Prostate gland (tissue), 2 donors: ENCODE measurements at places on chromosomes 12 and 14.

DNA sequence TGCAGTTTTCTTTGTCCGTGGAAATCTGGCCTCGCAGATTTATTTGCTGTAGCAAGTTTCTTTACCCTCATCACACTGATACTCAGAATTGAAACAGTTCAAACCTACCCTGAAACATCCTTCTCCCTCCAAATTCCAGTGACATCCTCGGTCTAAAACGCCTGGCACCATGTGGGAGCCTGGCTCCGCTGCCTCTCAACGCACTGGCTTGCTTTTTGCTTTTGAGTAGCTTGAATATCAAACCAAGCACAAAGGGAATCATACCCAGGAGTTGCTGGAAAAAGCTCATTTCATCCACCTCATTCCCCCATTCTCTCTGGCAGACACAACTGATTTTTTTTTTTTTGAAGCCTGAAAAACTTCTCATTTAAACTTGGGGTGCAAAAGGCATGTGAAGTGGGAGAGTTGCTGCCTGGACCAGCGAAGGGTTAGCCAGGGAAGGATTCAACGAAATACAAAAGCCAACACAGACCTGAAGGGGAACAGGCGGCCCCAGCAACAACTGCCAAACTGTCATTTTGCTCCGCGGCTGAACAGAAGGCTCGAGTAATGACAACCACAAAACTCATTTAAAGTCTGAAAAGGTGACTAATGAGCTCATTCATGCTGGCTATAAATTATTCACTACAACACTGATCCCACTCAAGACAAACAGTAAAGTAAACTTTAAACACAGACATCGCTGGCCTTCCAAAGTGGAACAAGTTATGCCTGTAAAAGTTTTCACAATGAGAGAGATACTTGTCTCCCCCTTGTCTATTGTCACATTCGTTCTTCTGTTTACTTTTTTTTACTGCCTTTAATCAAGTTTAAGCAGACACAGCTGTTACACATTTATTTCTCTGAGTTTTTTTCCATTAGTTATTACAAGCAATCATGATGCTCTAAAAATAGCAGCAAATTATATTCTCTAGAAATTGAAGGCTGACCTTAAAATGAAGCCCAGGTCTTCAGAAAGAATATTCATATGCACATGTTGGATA, 12.5 kb upstream of the FOXN3 start:
- peak overlapping the region; percentile 59 for H3K27ac ChIP-seq
- no peaks in the 10 kb centered on the region for H3K27me3 ChIP-seq
- no peak for DNase-seq
- H3K36me3 ChIP-seq = no peaks in the 10 kb centered on the region
- peaks cover 6% of the 10 kb centered on the region for H3K4me1 ChIP-seq

GRCh38 chr14:51295646-51296263, 55.7 kb downstream of the TMX1 start:
- no peak for DNase-seq
- no peak overlapping the region for H3K4me3 ChIP-seq
- no peaks in the 10 kb centered on the region for H3K4me1 ChIP-seq
- no peaks in the 10 kb centered on the region for H3K36me3 ChIP-seq
- H3K27me3 ChIP-seq = no peaks in the 10 kb centered on the region
- H3K27ac ChIP-seq = no peak overlapping the region

GRCh38 chr12:43957732-43958372, 122.0 kb downstream of the TMEM117 start:
- H3K4me3 ChIP-seq = no peak overlapping the region
- H3K27ac ChIP-seq = no peak overlapping the region
- no peaks in the 10 kb centered on the region for H3K36me3 ChIP-seq

DNA sequence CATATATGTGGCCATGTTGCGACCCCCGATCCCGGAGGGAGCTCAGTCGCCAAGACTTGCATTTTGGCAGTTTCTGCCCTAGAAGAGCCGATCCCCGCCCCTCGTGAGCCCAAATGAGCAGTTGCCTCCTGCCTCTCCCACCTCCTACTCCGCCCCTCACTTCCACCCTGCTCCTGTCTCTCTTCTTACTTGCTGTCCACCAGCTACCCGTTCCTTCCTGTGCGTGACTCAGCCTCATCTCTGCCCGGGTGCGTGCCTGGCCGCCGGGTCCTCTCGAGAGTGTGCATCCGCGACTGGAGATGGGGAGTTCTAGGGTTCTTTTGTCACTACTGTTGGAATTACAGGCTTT, 585 bp downstream of the GPATCH2L start:
- H3K27ac ChIP-seq = peak overlapping the region; percentile 73
- peak; percentile 29 for DNase-seq

DNA sequence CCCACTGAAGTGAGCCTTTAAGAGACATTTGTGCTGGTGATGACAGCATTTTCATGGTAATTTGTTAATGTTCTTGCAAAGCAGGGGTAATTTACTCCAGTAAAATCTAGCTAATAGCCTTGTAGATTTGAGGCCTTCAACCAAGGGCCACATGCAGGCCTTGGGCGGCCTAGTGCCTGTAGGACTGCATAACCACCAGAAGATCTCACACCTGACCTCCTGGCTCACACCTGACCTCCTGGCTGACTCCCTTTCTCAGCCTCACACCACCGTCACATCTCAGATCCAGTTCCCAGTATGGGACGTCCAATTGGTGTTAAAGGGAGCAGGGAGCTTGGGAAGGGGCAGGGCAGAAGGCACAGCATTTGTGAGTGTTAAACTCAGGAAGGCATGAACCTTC, 26.9 kb downstream of the C12orf42 start:
- DNase-seq = no peak
- no peak overlapping the region for H3K4me3 ChIP-seq
- H3K27ac ChIP-seq = no peak overlapping the region

GRCh38 chr14:38366374-38366773, 110.5 kb upstream of the CLEC14A start:
- H3K36me3 ChIP-seq = no peaks in the 10 kb centered on the region
- no peaks in the 10 kb centered on the region for H3K4me1 ChIP-seq
- no peak overlapping the region for H3K27ac ChIP-seq

- no peaks in the 10 kb centered on the region for H3K36me3 ChIP-seq
- H3K4me1 ChIP-seq = no peaks in the 10 kb centered on the region
- no peak overlapping the region for H3K27ac ChIP-seq
Observed at GRCh38 chr14:98633380-98633779, 638.6 kb downstream of the BCL11B start.

DNA sequence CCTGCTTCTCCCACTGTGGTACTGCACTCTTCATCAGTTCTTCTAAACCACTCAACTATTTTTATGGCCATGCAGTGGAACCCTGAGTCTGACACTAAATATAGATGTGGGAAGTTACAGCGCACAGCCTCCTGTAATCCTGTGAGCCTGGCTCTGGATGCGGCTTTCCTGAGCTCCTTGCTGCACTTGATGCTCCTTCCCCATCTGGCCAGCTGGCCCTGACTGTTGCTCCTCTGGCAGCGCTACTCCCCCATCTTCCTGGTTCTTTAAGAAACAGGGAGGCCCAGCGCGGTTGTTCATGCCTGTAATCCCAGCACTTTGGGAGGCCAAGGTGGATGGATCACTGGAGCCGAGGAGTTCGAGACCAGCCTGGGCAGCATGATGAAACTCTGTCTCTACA, 24.6 kb downstream of the IQSEC3 start:
- H3K4me3 ChIP-seq = no peak overlapping the region
- H3K4me1 ChIP-seq = no peaks in the 10 kb centered on the region

DNA sequence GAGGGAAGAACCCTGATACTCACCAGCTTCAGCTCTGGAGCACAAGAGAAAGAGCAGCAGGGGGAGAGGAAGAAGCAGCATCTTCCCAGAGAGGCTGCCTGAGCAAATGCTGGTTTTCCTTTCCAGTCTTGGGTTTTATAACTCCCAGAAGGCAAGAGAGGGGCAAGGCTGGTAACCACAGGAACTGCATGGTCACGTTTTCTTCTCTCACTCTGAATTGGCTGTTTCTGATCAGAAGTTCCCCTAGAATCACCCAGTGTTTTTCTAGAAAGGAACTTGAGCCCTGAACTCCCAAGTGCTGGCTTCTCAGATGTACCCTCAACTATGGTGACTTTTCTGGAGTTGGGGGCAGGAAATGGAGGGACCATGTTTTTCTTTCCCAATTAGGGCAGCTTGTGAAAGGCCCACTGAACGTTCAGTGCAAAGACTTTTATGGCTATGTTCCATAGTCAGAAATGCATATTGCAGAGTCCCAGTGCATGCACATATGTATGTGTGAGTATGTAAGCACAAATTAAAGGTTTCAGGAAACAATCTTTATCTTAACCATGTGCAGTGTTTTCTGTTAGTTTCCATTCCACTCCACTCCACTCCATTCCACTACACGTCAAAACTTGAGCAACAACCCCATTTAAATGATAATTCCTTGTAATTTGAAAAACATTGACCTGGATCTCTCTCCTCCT, at the start of gene CMA1:
CMA1 (minus strand) TSS at position 111 of the 686 bp plus-strand sequence; CDS start at position 81, 30 bp downstream.
- H3K27me3 ChIP-seq = no peaks in the 10 kb centered on the region
- DNase-seq = no peak
- no peaks in the 10 kb centered on the region for H3K36me3 ChIP-seq
- no peak within 1 kb of the TSS for H3K4me3 ChIP-seq

- peak within 1 kb of the TSS; percentile 72 for H3K4me3 ChIP-seq
- peak within 1 kb of the TSS; percentile 80 for H3K27ac ChIP-seq
- H3K4me1 ChIP-seq = peaks cover 11% of the 10 kb centered on the region
- DNase-seq = peak; percentile 70
- no peaks in the 10 kb centered on the region for H3K27me3 ChIP-seq
Observed at GRCh38 chr14:88554457-88555286, at the start of gene PTPN21. Gene PTPN21 (minus strand): TSS chr14:88555007. CDS start chr14:88550417, 4,590 bp downstream.

GRCh38 chr12:50953047-50953446, 703 bp downstream of the HIGD1C start:
- no peaks in the 10 kb centered on the region for H3K4me1 ChIP-seq
- no peak overlapping the region for H3K4me3 ChIP-seq
- no peaks in the 10 kb centered on the region for H3K36me3 ChIP-seq
- DNase-seq = no peak

DNA sequence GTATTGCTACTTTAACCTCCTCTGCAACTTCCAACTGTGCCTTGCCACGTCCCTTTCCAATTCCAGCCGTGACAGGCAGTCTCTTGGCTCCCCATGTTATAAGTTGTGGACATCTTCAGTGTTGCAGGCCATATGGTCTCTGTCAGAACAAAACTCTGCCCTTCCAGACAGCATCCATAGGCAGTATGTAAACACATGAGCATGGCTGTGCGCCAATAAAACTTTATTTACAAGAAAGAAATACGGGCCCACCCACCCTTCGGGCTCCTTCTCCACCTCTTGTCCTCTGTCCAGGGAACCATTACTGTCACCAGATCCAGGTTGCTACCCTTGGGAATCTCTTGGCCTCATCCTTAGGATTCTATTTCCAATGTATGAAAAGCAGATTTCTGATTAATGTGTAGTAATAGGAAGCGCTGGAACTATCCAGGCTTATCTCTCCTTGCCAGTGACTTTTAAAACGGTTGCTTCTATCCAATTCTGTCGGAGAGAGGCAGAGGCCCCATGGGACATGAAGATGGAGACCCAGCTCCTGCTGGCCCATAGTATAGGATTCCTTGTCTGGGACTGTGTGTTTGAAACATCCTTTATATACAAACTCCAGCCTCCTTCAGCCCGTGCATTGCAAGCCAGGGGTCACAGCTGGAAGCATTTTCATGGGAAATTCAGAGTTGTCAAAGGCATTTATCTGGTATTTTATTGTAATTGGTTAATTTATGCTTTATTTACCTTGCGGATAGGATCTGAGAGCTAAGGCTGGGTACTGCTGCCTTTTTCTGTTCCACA, 114.4 kb downstream of the ZNF664 start:
- no peaks in the 10 kb centered on the region for H3K27me3 ChIP-seq
- H3K4me1 ChIP-seq = no peaks in the 10 kb centered on the region
- H3K4me3 ChIP-seq = no peak overlapping the region
- no peaks in the 10 kb centered on the region for H3K36me3 ChIP-seq
- DNase-seq = no peak
- no peak overlapping the region for H3K27ac ChIP-seq

- H3K4me3 ChIP-seq = no peak overlapping the region
- DNase-seq = no peak
- H3K4me1 ChIP-seq = no peaks in the 10 kb centered on the region
- H3K36me3 ChIP-seq = no peaks in the 10 kb centered on the region
Observed at GRCh38 chr12:42725809-42726208, 136.3 kb upstream of the PRICKLE1 start.

DNA sequence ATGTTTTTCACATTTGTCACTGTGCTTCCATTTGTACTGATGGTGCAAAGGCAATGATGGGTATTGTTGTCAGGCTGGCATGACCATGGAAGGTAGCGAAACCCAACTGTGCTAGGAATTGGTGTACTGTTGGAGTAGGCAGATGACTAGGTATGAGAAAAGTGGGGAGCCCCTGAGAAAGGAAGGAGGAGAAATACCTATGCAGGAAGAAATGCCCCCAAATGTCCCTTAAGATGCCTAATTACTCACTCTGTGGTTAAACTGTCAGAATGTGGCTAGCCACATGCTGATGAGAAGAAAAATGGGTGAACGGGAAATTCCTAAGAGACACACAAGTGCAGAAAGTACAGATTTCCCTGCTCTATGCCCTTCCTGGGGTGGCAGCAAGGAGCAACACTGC, 339.1 kb downstream of the TMEM132D start:
- no peaks in the 10 kb centered on the region for H3K27me3 ChIP-seq
- no peak overlapping the region for H3K4me3 ChIP-seq
- no peaks in the 10 kb centered on the region for H3K36me3 ChIP-seq
- no peaks in the 10 kb centered on the region for H3K4me1 ChIP-seq

GRCh38 chr12:102954134-102954533, 3.3 kb upstream of the ASCL1 start:
- H3K27me3 ChIP-seq = peaks cover 10% of the 10 kb centered on the region
- DNase-seq = no peak
- H3K4me1 ChIP-seq = peaks cover 5% of the 10 kb centered on the region
- no peak overlapping the region for H3K27ac ChIP-seq
- H3K36me3 ChIP-seq = no peaks in the 10 kb centered on the region

DNA sequence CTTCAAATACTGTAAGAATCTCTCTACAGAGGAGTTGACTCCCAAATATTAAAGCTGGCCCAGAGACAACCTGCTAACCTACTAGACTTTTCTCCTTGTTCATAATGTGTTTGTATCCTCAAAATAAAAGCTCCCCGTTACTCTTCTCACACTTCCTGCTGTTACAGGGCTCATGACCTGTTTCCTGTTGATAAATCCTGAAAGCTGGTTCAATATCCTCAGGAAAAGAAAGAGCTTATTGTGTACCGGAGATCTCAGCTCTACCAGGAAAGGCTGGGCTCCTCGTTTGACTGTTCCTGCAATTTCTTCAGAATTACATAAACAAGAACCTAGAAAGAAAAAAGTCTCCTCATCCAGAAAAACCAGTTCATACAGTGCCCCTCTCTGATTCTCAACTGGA, 30.8 kb downstream of the CLEC1A start:
- no peak overlapping the region for H3K4me3 ChIP-seq
- H3K27ac ChIP-seq = no peak overlapping the region
- no peaks in the 10 kb centered on the region for H3K27me3 ChIP-seq

GRCh38 chr12:124554429-124555029, 12.9 kb downstream of the NCOR2 start:
- DNase-seq = no peak
- peak overlapping the region; percentile 19 for H3K27ac ChIP-seq
- peaks cover 41% of the 10 kb centered on the region for H3K4me1 ChIP-seq
- no peak overlapping the region for H3K4me3 ChIP-seq

- no peak for DNase-seq
- H3K36me3 ChIP-seq = no peaks in the 10 kb centered on the region
- no peaks in the 10 kb centered on the region for H3K27me3 ChIP-seq
- no peak overlapping the region for H3K4me3 ChIP-seq
- H3K4me1 ChIP-seq = no peaks in the 10 kb centered on the region
- no peak overlapping the region for H3K27ac ChIP-seq
Observed at GRCh38 chr14:92561906-92562479, 48.4 kb downstream of the RIN3 start.
